ENCODE measurements at places on chromosomes 4 and X. TPM values are rescaled to one million over a fixed set of nuclear protein-coding genes. Genes with fewer than 3 reads are reported as not detected.

Gene MAGIX
- total RNA-seq, result 1.3 TPM

Gene RIPPLY1
- not detected for total RNA-seq

Gene POF1B
- total RNA-seq, result not detected

Gene CPEB2
- total RNA-seq, result 8.1 TPM

Gene NAT8L
- 0.38 TPM for total RNA-seq

Gene MMRN1
- not detected for total RNA-seq

Gene TACR3
- not detected for total RNA-seq

Gene OPN1MW3
- total RNA-seq, result not detected

Gene ZIC3
- total RNA-seq, result not detected

Gene NUDT11
- 12.4 TPM for total RNA-seq

Gene RASGEF1B
- not detected for total RNA-seq

Gene CSTF2
- 12.3 TPM for total RNA-seq

Gene ADRA2C
- total RNA-seq, result 2.2 TPM

Gene SLIT2
- total RNA-seq, result 24.9 TPM

Gene MAOA
- 0.76 TPM for total RNA-seq

Gene BRS3
- not detected for total RNA-seq

Gene NUP62CL
- not detected for total RNA-seq

Gene PCSK1N
- 3.1 TPM for total RNA-seq

Gene PSAPL1
- not detected for total RNA-seq

Gene HDX
- 2.3 TPM for total RNA-seq

Gene RPA4
- 0.65 TPM for total RNA-seq

Gene KIT
- 6.7 TPM for total RNA-seq

Gene NKX6-1
- not detected for total RNA-seq

Gene GAGE13
- total RNA-seq, result not detected

Gene TRIM61
- total RNA-seq, result not detected

Gene MAGED4B
- 32.9 TPM for total RNA-seq

Gene PPARGC1A
- total RNA-seq, result not detected

Gene TAF1
- total RNA-seq, result 12.5 TPM

Gene SPARCL1
- total RNA-seq, result not detected

Gene STPG2
- total RNA-seq, result not detected

Gene SMIM43
- total RNA-seq, result 3.5 TPM

Gene GPC3
- total RNA-seq, result not detected

Gene NDUFB11
- total RNA-seq, result 45.7 TPM

Gene SLBP
- 74.4 TPM for total RNA-seq

Gene TMEM35A
- 0.76 TPM for total RNA-seq

Measured in GM23248 (cell line).